ENCODE measurements at places on chromosomes 6 and 20.

DNA sequence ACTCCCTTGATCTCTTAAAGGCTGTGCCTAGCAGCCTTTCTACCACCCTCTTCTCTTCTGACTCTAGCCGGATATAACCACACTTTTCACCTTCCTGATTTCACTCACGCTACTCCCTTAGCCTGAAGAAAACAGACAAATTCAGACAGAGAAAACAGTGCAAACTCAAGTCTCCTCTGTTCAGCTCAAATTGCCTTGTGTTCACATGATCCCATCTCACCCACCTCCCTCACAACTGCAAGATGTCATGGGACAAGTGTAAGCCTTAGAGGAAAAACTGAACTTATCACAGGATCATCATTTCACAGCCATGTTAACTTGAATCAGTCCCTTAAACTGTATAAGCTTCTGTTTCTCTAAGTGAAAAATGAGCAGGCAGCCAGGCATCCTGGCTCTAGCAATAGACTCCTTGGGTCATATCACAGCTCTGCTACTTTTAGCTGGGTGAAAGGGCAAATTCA, 66.5 kb upstream of the TENT5A start:
- DNase-seq: no peak

- no peak for DNase-seq
Observed at GRCh38 chr20:43316271-43316670, 126.6 kb upstream of the PTPRT start.

DNA sequence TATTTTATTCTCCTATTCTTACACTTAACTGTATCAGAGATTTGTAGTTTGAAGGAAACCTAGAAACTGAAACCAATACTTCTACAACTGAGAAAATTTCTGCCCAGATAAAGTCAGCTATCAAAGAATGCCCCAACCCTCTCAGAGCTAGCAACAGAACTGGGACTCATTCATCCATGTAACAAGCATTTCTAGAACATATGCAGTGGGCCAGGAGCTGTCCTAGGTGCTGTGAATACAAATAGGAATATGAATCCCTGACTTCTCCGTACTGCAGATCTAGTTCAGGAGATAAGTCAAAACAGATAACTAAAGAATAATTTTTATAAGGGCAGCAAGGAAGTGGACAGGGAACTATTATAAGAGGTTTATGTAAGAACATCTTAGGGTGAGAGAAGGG, 654.1 kb upstream of the NOX3 start:
- DNase-seq: no peak

DNA sequence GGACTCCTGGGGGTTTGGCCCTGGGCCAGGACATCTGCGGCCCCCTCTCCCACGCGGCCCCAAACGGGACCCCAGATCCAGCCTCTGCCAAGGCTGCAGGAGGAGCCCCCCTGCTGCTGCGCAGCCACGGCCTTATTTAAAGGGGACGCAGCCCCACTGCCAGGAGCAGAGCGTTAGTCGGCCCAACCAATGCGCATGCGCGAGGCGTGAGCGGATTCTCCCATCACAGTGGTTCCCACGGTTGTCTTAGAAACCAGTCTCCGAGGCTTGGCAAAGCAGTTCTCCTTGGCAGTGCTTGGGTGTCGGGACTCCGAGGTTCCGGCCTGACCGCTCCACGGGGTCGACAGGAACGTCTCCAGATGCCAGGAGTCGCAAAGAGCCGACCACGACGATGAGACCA, 288.3 kb upstream of the ZNF337 start:
- DNase-seq: peak; percentile 42
